Activated CD4-positive, alpha-beta T cell treated with anti-CD3 and anti-CD28 coated beads, Interleukin-2, amount 50 U/mL, for 48 hours (primary cell): ENCODE measurements at places on chromosomes 5 and 9.

- no peak for DNase-seq
Measured at GRCh38 chr5:132905938-132906337, 32.5 kb downstream of the LEAP2 start.

- DNase-seq, result no peak
Measured at GRCh38 chr9:38082446-38083287, 13.6 kb upstream of the SHB start.

- no peak for DNase-seq
Measured at GRCh38 chr5:100787648-100788047, 115.4 kb downstream of the ST8SIA4 start.

DNA sequence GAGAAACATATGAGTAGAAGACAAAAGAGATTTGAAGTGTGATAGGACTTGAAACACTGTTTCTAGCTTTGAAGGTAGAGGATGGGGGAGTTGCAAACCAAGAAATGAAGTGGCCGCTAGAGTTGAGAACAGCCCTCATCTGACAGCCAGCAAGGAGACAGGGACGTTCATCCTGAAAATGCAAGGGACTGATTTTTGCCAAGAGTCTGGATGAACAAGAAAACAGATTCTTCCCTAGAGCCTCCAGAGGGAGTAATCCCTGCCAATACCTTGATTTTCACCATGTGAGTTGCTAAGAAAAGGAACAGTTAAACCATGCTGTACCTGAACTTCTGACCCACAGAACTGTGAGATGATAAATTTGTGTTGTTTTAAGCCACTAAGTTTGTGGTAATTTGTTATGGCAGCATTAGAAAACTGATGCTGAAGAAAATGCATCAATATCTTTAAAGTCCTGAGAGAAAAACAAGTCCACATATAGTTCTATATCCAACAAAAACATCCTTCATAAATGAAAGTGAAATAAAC lies 154.0 kb upstream of the ADAMTSL1 start:
- no peak for DNase-seq

DNA sequence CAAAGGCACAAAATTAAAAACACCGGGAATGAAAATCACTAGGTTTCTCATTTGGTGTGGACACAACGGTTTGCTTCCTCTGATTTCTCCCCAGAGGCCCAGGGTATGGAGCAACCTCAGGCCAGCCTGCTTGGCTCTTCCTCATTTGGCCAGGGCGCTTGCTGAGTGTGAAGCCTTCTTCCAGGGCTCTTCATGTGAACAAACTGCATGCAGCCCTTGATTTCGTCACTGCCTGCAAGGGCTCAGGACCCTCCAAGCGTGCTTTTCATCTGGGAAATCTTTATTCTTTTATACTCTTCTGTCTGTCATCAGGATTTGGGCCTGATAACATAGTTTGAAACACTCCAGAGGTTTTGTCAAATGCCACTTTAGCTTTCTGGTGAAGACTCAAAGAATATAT lies 122.6 kb upstream of the KLF4 start:
- no peak for DNase-seq

DNA sequence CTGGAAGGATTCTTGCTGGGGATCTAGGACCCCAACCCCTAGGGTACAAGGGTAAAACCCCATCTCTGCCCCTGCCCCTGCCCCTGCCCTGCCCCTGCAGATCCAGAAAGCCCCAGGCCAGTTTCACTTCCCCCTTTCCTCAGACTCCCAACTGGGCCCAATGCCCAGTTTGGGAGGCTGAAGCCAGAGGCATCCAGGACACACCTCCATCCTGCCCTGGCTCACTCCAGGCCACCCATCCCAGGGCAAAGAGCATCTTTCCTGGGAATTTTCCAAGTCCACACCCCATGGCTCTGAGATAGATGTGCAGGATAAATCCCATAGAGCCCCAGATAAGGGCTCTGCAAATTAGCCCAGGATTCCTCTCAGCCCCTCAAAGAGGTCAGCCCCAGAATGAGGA lies 17.4 kb downstream of the CNTFR start:
- no peak for DNase-seq

DNA sequence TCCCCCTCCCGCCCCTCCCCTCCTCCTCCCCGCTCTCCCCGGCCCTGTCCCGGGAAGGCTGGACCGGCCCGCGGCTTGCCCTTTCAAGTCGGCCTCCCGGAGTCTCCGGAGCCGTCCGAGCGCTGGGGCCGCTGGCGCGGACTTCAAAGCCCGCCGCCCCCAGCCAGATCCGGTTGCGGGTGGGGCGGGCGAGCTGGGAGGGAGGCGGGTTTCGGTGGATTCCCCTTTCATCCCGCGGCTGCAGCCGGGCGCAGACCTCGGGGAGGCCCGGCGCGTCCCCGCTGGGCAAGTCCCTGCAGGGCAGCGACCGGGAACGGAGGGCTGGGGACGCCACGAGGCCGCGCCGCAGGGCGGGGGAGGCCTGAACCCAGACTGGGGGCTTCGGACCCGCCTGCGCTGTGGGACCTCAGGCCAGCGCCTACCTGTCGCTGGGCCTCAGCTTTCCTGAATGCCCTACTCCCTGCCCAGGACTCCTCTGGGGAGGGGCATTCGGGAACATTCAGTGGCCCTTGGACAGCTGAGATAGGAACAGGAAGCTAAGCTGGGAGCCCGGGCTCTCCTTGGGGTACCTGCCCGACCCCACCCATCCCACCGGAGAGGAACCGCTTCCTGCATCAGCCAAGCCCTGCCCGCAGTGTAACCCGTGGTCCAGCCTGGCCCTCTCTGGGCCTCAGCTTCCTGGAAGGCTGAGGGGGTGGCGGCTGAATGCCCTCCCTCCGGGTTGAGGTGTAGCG lies 23.4 kb downstream of the C9orf50 start:
- peak; percentile 33 for DNase-seq

- DNase-seq, result no peak
Measured at GRCh38 chr9:98019098-98019497, 36.0 kb downstream of the ANP32B start.

DNA sequence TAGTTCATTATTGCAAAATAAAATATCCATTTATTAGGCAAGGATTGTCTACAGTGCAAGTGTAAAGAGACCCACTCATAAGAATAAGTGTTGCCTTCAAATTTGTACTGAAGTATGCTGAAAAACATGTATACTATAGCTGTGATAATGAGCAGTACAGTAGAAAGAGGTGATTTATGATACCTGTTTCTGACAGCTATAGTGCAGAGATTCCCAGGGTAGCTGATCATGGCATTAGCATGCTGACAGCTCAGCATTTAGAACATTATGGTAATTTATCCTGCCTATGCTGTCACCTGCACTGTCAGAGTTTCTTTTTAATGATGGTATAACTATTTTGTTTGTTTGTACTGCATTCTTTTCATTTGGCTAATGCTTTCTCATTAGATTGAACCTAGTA lies 177.6 kb upstream of the TLX3 start:
- no peak for DNase-seq

DNA sequence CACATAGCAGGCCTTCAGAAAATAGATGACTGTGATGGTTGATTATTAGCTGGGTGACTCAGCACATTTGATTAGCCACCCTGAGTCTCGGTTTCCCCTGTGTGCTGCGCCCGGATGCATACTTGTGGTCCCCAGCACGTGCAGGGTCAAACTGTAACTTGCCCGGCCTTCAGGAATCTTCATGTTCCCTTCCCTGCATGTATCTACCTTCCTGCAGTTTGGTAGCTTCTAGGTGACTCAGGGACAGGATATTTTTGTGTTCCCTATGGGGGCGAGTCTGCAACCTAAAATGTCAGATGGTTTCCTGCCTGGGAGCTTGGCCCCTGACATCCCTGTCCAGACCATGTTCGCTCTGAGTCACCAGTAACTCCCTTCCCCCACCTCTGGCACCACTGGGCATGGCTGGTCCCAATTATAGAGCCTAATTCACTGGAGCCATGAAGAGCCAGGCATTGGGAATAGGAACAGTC lies 13.2 kb downstream of the PTGS1 start:
- no peak for DNase-seq

DNA sequence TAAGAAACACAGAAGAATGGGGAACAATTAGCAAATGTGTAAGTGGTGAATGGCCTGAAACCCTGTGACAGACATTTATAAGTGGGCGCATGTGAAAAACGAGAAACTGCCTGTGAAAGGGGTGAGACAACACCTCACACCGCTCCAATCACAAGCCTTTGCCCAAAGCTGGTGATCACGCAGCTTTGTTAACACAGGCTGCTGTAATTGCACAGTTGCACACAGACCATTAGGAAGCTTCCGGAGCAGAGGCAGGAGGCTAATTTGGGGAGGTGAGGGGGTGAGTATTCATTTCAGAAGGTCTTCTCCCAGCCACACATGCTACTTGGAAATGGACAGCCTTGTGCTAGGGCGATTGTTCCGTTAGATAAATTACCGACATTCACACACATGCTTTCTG lies 294.0 kb downstream of the MED10 start:
- no peak for DNase-seq

GRCh38 chr5:151001436-151001835 lies 19.0 kb upstream of the GPX3 start:
- no peak for DNase-seq

GRCh38 chr9:113143432-113144227 lies 7.2 kb upstream of the SLC31A2 start:
- DNase-seq, result no peak

DNA sequence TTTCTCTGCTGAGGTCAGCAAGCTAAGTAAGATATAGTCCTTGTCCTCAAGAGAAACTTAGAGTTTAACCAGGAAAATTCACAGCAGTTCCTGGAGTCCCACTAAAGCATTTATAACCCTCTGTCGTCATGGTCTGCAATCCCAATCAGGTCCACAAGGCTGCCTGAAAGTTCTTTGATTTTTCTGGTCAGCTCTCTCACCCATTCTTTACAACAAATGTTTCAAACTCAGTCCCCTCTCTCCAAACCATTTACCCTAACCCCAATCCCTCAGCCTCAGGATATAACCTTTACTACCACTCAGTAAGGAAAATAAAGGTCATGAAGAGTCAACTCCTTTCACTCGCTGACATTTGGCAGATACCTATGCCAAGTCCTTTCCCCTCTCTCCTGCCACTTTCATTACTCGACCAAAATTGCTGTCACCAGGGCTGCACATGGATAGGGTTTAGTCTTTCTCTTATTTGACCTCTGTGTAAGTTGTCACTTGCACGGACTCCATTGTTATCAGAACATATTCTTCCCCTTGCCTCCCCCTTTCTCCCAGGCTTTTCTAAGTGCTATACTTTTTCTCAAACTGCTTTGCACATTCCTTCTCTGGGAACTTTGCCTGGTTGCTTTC lies 936.6 kb downstream of the NR2F1-AS1 start:
- no peak for DNase-seq

GRCh38 chr5:4584982-4585381 lies 555.1 kb upstream of the ADAMTS16 start:
- DNase-seq, result no peak

- no peak for DNase-seq
Measured at GRCh38 chr5:78204241-78204640, 90.3 kb downstream of the AP3B1 start.

- no peak for DNase-seq
Measured at GRCh38 chr5:59921816-59922215, 28.3 kb upstream of the PDE4D start.

DNA sequence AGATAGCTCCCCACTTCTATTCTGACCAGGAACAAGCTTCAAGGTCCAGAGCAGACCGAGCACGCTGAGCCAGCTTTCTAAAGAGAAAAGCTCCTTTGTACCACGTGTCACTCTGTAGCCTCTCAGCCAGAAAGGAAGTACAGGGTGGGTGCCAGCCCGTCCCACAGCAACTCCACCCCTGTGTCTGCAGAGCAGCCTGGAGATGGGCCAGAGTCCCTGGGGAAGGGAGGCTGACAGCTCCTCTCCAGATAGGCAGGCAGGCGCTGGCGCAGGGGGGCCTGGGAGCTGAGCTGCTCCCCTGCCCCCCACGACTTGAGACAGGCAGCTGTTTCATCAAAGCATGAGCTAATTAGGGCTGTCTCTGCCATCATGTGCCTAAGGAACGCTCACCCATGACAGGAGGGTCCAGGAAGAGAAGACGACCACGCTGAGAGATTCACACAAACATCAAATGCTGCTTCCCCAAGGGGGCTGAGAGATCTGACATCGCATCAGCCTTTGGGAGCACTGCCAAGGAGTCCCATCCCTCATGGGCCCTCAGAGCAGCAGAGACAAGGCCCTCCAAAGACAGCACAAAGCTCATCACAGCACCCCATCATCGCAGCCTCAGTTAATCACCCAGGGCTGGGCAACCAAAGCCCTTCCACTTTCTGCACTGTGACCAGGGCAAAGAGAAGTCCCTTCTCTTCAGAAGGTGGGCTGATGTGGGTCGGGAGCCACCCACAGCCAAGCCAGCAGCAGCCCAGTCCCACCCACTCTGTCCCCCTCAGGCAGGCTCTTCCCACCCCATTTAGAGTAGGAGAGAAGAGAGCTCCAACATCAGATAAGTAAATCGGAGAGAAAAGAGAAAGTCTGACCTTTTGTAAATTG lies 78.5 kb upstream of the LRRTM2 start:
- no peak for DNase-seq

GRCh38 chr5:4295663-4296339 lies 700.2 kb downstream of the IRX1 start:
- no peak for DNase-seq

GRCh38 chr9:14288433-14288832 lies 25.5 kb downstream of the NFIB start:
- DNase-seq, result no peak

DNA sequence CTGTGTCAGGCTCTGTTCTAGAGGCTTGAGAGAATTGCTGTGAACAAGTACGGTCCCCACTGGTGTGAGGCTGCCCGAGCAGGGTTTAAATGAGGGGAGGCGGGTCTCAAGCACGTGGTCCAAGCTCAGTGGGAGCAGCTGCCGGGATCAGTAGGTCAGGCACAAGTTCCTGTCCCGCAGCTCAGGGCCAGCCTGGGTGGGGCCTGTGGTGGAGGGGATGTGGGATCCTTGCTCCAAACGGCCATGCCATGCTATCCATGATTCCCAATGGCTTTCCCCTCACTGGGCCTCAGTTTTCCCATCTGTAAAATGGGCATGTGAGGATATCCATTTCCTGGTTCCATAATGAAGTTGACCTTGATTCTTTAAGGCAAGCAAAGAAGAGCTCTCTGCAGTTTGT lies 17.1 kb downstream of the OBP2B start:
- no peak for DNase-seq

DNA sequence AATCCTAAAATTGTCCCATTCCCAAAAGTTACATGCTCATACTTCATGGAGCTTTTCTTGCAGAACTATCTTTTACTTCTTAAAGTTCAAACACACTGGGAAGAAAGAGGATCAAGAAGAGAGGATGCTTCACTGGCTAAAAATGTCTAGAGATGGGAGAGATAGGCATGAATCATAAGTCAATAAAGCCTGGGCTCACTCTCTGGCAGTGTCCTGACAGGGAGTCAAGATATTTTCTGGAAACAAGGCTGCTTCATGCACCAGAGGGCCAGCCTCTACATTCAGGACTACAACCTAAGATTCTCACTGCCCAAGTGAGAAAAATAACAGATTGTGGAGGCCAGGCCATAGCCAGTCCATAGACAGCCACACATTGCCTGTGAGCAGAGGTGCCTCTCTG lies 1358.4 kb downstream of the EFNA5 start:
- DNase-seq, result no peak

GRCh38 chr5:14417276-14417730 lies 164.3 kb upstream of the OTULINL start:
- no peak for DNase-seq

GRCh38 chr9:4553951-4554381 lies 63.7 kb downstream of the SLC1A1 start:
- DNase-seq, result no peak

- DNase-seq, result no peak
Measured at GRCh38 chr9:132694144-132694543, 23.9 kb downstream of the GTF3C4 start.
